Midbrain (tissue), 1 donor: ENCODE measurements at places on chromosomes 7 and 10.

GRCh38 chr10:73338801-73339368 is 19.8 kb downstream of the CFAP70 start:
- DNase-seq: no peak

DNA sequence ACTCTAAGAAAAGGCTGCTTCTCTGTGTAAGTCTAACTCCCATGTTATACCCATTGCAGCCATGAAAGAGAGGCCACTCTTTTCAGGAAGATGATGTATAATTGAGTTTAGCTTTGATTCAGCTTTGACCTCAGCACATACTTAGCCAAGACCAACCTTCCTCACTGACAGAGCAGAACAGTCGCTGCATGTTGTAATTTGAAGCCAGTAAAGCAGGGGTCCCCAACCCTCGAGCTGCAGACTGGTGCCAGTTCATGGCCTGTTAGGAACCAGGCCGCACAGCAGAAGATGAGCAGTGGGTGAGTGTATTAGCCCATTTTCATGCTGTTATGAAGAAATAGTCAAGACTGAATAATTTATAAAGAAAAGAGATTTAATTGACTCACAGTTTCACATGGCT is 223.9 kb downstream of the GPR158 start:
- no peak for DNase-seq

- DNase-seq: no peak
Measured at GRCh38 chr7:13933536-13933935, 55.9 kb downstream of the ETV1 start.

- DNase-seq: no peak
Measured at GRCh38 chr10:46285300-46285699, 1.5 kb upstream of the ANTXRL start.

DNA sequence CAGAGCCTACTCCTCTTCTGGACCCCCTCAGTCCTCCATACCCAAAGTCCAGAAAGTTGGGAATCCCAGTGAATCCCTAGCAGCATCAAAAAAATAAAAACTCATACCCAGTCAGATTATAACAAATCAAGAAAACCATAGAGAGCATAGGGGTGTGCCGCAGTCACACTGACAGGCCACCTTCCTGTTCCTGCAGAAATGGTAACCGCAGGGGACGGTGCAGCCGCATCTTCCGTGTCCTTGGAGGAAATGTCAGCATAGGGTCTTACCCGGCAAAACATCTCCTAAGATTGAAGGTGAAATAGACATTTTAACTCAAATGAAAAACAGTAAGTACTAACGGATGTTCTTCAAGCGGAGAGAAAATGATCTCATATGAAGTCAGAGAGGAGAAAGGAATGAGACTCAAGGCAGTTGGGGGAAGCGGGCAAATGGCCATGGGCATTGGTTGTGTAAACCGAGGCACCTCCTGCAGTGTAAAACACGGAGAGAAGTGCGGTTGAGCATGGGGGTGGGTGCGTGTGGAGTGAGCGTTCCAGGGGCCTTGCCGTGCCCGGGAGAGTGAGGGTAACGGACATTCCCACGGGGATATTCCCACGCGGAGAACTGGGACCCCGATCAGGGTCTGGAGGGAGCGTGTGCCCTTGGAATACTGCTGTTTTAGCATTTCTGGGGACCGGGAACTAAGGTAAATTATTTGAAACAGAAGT is 110.8 kb downstream of the NKX6-2 start:
- DNase-seq: no peak

DNA sequence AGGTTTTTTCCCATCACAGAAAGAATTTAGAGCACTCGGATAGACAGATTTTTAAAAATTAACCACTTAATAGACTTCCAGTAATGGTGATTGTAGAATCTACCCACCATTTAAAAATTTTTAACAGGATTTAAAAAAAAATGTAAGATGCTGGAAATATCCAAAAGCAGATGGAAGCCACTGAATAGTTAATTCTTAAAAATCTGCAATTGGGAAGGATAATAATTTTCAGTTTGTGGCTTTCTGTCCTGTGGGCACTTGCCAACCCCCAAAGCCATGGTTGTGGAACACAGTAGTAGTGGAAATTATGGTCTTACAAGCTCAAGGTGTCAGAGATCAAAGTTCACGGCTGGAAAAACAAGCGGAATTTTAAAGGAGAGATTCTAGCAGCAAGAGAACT is 101.0 kb upstream of the SP4 start:
- no peak for DNase-seq

DNA sequence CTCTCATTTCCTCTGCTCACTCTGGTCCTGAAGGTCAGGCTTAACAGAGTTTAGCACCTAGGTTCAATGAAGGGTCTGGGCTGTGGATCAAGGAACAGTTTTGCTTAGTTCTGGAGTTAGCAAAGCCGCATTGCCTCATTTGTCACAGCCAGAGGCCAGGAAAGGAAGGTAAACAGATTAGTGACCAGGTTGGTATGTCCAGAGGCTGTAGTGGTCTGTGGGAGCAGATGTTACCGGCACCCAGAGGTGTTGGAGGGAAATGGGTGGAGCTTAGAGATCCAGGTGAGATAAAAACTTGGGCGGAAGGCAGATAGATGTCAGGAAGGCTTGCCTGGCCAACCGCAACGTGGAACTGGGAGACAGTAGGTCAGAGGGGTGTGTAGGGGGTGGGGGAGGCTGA is 36.6 kb upstream of the ZMIZ2 start:
- DNase-seq: no peak

- DNase-seq: no peak
Measured at GRCh38 chr7:4820405-4820966, 41.3 kb downstream of the PAPOLB start.

- DNase-seq: no peak
Measured at GRCh38 chr7:3805151-3805550, 504.1 kb downstream of the SDK1 start.

GRCh38 chr7:14850039-14850438 is 52.5 kb downstream of the DGKB start:
- no peak for DNase-seq

- peak; percentile 72 for DNase-seq
Measured at GRCh38 chr10:124649214-124649613, 95.0 kb downstream of the FAM53B start.

GRCh38 chr7:153943861-153944260 is 108.3 kb upstream of the DPP6 start:
- DNase-seq: no peak

- DNase-seq: no peak
Measured at GRCh38 chr10:80421707-80422536, 13.6 kb downstream of the PRXL2A start.

DNA sequence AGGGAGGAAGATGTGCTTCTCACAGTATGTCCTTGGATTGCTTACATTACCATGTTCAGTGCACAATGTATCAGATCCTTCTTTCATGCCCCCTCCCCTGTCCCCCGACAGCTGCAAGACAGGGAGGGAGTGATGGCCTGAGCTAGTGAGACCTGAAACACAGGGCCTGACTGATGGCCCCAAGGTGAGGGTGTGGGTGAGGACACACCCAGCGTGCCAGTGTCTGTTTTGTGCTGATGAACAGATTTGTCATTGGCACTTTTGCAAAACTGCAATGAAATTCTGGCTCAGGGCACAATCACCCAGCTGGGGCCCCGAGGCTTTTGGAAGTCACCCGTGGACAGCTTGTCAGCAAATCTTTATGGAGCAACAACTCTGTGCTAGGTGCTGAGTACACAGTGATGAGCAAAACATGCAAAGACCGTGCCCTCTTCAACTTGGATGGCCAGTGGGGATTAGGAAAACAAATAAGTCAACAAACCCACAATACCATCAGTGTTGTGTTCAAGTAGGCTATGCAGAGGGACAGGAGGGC is 59.4 kb upstream of the EMX2 start:
- no peak for DNase-seq

DNA sequence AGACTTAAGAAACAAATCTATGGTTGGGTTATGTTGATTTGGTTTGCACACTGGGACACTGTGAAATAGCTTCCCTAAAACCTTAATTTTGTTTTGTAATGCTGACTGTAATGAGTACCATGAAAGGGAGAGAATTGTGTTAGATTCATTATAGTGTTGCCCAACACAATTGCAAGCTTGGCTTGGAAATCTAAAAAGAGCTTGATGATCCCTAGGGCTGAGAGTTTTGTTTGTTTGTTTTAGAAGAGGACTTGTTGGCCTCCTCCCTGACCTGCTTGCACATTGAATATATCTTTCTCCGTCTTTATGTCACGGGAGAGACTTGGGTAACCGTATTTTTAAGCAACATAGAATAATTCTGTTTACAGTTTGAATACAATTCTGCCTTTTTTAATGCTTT is 410.1 kb downstream of the ARL4A start:
- DNase-seq: no peak

GRCh38 chr10:35341521-35341920 is 5.2 kb downstream of the CCNY start:
- DNase-seq: no peak

GRCh38 chr10:132276179-132276675 is 31.5 kb downstream of the STK32C start:
- DNase-seq: no peak

GRCh38 chr7:96248405-96248804 is 73.5 kb downstream of the SLC25A13 start:
- no peak for DNase-seq

DNA sequence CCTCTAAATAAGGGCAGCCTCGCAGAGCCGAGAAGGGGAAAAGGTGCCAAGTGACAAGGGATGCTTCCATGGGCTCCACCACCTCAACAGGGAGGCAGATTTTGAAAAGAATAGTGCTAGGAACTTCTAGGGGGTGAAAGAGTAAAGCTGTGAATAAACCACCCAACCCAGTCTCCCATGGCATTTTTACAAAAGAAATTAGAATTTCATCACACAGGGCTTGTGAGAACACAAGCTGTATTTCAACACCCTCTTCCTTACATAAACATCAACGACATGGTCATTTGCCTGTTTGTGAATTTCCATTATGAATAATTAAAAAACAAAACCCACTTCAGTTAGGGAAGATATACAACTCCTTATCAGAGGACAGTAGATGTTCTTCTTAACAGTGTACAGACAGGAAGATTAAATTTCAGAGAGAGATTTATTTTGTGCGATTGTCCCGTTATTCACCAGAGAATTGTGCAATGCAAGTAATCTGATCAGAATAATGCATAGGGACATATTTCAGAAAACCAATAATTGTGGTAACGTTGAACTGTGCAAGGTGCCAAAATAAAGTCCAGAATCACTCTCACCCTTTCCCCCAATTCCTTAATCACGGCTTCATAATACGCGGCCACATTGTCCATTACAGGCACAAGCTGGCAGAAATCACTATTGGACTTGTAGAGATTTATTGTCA is 207.8 kb upstream of the MGMT start:
- no peak for DNase-seq

DNA sequence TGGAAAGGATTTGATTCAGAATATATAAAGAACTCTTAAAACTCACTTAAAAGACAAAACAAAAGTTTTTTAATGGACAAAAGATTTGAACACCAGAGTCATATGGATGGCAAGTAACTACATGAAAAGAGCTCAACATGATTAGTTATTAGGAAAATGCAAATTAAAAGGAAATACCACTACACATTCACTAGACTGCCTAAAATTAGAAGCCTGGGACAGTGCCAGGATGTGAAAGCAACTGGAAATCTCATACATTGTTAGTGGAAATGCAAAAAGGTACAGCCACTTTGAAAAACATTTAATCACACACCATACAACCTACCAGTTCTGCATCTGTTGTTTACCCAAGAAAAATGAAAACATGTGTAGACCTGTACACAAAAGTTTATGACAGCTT is 48.8 kb downstream of the RALA start:
- no peak for DNase-seq
